ENCODE measurements at places on chromosomes 4 and X. TPM values are rescaled to one million over a fixed set of nuclear protein-coding genes. Genes with fewer than 3 reads are reported as not detected.

The MAGEC1 gene
- not detected for total RNA-seq

The COL25A1 gene
- total RNA-seq = 1.1 TPM

The HSFX2 gene
- total RNA-seq = 1.0 TPM

The KLF3 gene
- total RNA-seq = 38.4 TPM

The CLTRN gene
- total RNA-seq = 0.27 TPM

The PRSS12 gene
- total RNA-seq = 113 TPM

The ARHGAP36 gene
- 0.27 TPM for total RNA-seq

The STEEP1 gene
- 28.7 TPM for total RNA-seq

The RIPPLY1 gene
- not detected for total RNA-seq

The TXK gene
- not detected for total RNA-seq

The ART3 gene
- not detected for total RNA-seq

The ADAMTS3 gene
- 0.10 TPM for total RNA-seq

The LEF1 gene
- 0.98 TPM for total RNA-seq

The PFKFB1 gene
- 1.1 TPM for total RNA-seq

The DMP1 gene
- 3.0 TPM for total RNA-seq

The GPM6B gene
- 516 TPM for total RNA-seq

The GNRHR gene
- not detected for total RNA-seq

The CTSO gene
- 2.2 TPM for total RNA-seq

The SYP gene
- 291 TPM for total RNA-seq

The FHIP1A gene
- total RNA-seq = 2.4 TPM

The GBA3 gene
- total RNA-seq = 0.32 TPM

The LRCH2 gene
- 24.2 TPM for total RNA-seq

The BCORL1 gene
- 14.7 TPM for total RNA-seq

The XKRX gene
- total RNA-seq = not detected

The TRIM61 gene
- total RNA-seq = 0.34 TPM

The NEUROG2 gene
- 7.3 TPM for total RNA-seq

The SYN1 gene
- 34.2 TPM for total RNA-seq

The MAOA gene
- 2.7 TPM for total RNA-seq

The MAGEA9B gene
- total RNA-seq = not detected

The WDR17 gene
- 6.3 TPM for total RNA-seq

The PLXNB3 gene
- 5.8 TPM for total RNA-seq

The ACSL4 gene
- 77.9 TPM for total RNA-seq

The PKD2 gene
- total RNA-seq = 20.7 TPM

The MAP9 gene
- 8.1 TPM for total RNA-seq

The PABPC1L2B gene
- total RNA-seq = 1.5 TPM

The ATP2B3 gene
- total RNA-seq = 68.0 TPM

The TDO2 gene
- total RNA-seq = 0.32 TPM

The CDS1 gene
- total RNA-seq = 1.3 TPM

The JCHAIN gene
- not detected for total RNA-seq

The GAGE13 gene
- not detected for total RNA-seq

The MGARP gene
- total RNA-seq = 0.69 TPM

The MAGEB16 gene
- not detected for total RNA-seq

The SPANXN3 gene
- total RNA-seq = not detected

The ERCC6L gene
- total RNA-seq = 1.2 TPM

The SPANXN4 gene
- not detected for total RNA-seq

The LRAT gene
- 0.20 TPM for total RNA-seq

The SULT1B1 gene
- total RNA-seq = 0.10 TPM

The SSX4B gene
- total RNA-seq = 0.71 TPM

The INTU gene
- total RNA-seq = 6.3 TPM

The CLOCK gene
- 7.6 TPM for total RNA-seq
